ENCODE measurements at places on chromosomes 13 and 19. TPM values are rescaled to one million over a fixed set of nuclear protein-coding genes. Genes with fewer than 3 reads are reported as not detected.

ZNF99 gene
- total RNA-seq: not detected

FPR1 gene
- total RNA-seq: not detected

ZNF557 gene
- 32.3 TPM for total RNA-seq

METTL21C gene
- not detected for total RNA-seq

IGFL1 gene
- total RNA-seq: not detected

ZNF571 gene
- 10.1 TPM for total RNA-seq

PCCA gene
- total RNA-seq: 9.7 TPM

AMER2 gene
- not detected for total RNA-seq
